RWPE2 (cell line): ENCODE measurements at places on chromosomes 3 and 15.

- DNase-seq = no peak
Observed at GRCh38 chr3:154398084-154398967, 31.7 kb downstream of the GPR149 start.

GRCh38 chr3:46705751-46706552 is 4.8 kb downstream of the TMIE start:
- DNase-seq = peak; percentile 56

DNA sequence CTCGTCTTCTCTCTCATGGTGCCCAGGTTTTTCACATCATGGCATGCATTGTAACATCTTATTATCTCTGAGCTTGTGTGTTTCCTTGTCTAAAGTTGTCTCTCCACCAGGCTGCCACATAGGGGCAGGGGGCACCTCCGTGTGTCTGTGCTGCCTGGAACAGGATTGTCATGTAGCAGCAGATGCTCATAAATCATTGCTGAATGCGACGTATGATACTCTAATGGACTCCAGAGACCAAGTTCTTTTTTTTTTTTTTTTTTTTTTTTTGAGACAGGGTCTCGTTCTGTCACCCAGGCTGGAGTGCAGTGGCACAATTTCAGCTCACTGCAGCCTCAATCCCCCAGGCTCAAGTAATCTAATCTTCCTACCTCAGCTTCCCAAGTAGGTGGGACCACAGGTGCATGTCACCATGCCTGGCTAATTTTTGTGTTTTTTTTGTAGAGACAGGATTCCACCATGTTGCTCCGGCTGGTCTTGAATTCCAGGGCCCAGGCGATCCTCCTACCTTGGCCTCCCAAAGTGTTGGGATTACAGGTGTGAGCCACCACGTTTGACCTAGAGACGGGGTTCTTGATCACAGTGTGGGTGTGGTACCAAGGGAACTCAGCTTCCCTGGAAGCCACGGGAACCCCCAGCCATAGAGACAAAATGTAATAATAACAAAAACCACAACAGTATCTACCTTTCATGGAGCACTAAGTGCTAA is 4.7 kb upstream of the DNASE1L3 start:
- DNase-seq = no peak

- no peak for DNase-seq
Observed at GRCh38 chr3:95272781-95273180, 1209.9 kb downstream of the NSUN3 start.

GRCh38 chr3:53740956-53741355 is 105.3 kb downstream of the CHDH start:
- DNase-seq = no peak

GRCh38 chr3:37279856-37280255 is 105.5 kb upstream of the LRRFIP2 start:
- DNase-seq = no peak
